ENCODE measurements at places on chromosomes 11 and 22. TPM values are rescaled to one million over a fixed set of nuclear protein-coding genes. Genes with fewer than 3 reads are reported as not detected.
A peak's percentile ranks its signal among the peaks of the same experiment; 100 is the strongest.

GRCh38 chr11:100855466-100856067 is 168.5 kb downstream of the ARHGAP42 start:
- H3K4me3 ChIP-seq = no peak overlapping the region
- DNase-seq = no peak
- no peaks in the 10 kb centered on the region for H3K27me3 ChIP-seq
- H3K36me3 ChIP-seq = no peaks in the 10 kb centered on the region

VSIG10L2 gene
- total RNA-seq = not detected

LRRC32 gene
- total RNA-seq = 0.82 TPM

GRCh38 chr11:12169822-12170221 is 59.4 kb downstream of the MICAL2 start:
- no peak overlapping the region for H3K27ac ChIP-seq
- no peaks in the 10 kb centered on the region for H3K27me3 ChIP-seq
- peaks cover 12% of the 10 kb centered on the region for H3K36me3 ChIP-seq
- peaks cover 41% of the 10 kb centered on the region for H3K4me1 ChIP-seq
- no peak for DNase-seq

GRCh38 chr22:25139062-25139461 is 60.6 kb upstream of the CRYBB3 start:
- H3K4me3 ChIP-seq = no peak overlapping the region
- H3K36me3 ChIP-seq = peaks cover 29% of the 10 kb centered on the region
- no peak overlapping the region for H3K27ac ChIP-seq

- H3K27me3 ChIP-seq = no peaks in the 10 kb centered on the region
- H3K4me3 ChIP-seq = no peak overlapping the region
- H3K36me3 ChIP-seq = no peaks in the 10 kb centered on the region
- no peak for DNase-seq
Observed at GRCh38 chr11:99277281-99277680, 256.5 kb downstream of the CNTN5 start.

DNA sequence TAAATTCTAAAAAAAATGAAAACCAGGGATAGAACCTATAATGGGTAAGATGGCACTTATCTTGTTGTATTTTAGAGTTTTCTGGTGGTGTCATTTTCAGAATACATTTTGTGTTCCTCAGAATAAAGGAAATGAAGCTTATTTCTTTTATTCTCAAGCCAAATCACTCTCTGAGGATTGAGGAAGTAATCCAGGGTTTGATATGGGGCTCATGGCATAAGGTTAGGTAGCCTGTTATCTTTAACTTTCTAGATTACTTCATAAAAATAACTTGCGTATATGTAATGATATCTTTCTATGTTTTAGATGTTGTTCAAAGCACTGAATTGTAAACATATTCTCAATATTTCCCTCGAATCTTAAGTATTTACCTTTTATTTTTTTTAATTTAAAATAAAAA is 33.5 kb downstream of the PDE3B start:
- H3K4me1 ChIP-seq = peaks cover 28% of the 10 kb centered on the region
- peaks cover 82% of the 10 kb centered on the region for H3K36me3 ChIP-seq
- H3K27me3 ChIP-seq = no peaks in the 10 kb centered on the region
- H3K27ac ChIP-seq = no peak overlapping the region

DNA sequence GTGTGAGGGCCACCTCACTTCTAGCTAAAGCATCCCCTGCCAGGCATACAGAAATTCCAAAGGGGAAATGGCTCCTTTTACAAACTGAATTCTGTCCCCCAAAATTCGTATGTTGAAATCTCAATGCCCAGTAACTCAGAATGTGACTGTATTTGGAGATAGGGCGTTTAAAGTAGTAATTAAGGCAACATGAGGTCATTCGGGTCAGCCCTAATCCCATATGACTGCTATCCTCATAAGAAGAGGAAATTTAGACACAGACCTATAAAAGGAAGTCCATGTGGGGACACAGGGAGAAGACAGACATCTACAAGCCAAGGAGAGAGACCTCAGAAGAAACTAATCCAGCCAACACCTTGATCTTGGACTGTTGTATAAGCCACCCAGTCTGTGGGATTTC is 119.1 kb downstream of the CHST1 start:
- no peak overlapping the region for H3K27ac ChIP-seq
- no peaks in the 10 kb centered on the region for H3K4me1 ChIP-seq
- DNase-seq = no peak
- no peaks in the 10 kb centered on the region for H3K36me3 ChIP-seq
- no peaks in the 10 kb centered on the region for H3K27me3 ChIP-seq

CHEK1 gene
- total RNA-seq = 81.4 TPM

RAPSN gene
- 0.50 TPM for total RNA-seq

MS4A4A gene
- total RNA-seq = not detected

- no peak overlapping the region for H3K4me3 ChIP-seq
- peaks cover 18% of the 10 kb centered on the region for H3K4me1 ChIP-seq
- no peak overlapping the region for H3K27ac ChIP-seq
- peak; percentile 63 for DNase-seq
Observed at GRCh38 chr22:20128902-20129746, 2.5 kb upstream of the ZDHHC8 start.

GRCh38 chr11:36509201-36509639 is 852 bp downstream of the TRAF6 start:
- H3K4me3 ChIP-seq = peak overlapping the region; percentile 95
- DNase-seq = peak; percentile 15
- peaks cover 13% of the 10 kb centered on the region for H3K36me3 ChIP-seq
- peaks cover 5% of the 10 kb centered on the region for H3K27me3 ChIP-seq

- DNase-seq = no peak
- H3K27ac ChIP-seq = no peak overlapping the region
- no peaks in the 10 kb centered on the region for H3K27me3 ChIP-seq
- no peaks in the 10 kb centered on the region for H3K36me3 ChIP-seq
- H3K4me3 ChIP-seq = no peak overlapping the region
Observed at GRCh38 chr11:10911907-10912306, 54.1 kb upstream of the ZBED5 start.

DNA sequence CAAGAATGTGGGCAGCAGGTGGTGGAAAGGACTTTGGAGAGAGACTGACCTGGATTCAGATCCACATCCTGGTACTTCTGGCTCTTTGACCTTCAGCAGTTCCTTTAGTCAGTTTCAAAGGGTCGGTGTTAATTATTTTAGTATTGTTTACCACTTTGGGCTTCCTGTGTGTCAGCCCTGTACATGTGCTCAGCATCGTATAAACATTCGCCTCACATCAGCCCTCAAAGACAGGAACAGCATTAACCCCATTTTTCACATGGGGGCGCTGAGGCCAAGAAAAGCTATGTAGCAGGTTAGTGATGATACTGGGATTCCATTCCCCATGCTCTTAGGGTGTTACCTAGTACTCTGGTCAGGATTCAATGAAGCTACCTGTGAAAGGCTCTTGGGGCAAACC is 72.1 kb upstream of the YWHAH start:
- peaks cover 6% of the 10 kb centered on the region for H3K4me1 ChIP-seq
- no peaks in the 10 kb centered on the region for H3K27me3 ChIP-seq
- no peak overlapping the region for H3K4me3 ChIP-seq
- no peak overlapping the region for H3K27ac ChIP-seq
- peak; percentile 17 for DNase-seq

BSX gene
- total RNA-seq = not detected

DNA sequence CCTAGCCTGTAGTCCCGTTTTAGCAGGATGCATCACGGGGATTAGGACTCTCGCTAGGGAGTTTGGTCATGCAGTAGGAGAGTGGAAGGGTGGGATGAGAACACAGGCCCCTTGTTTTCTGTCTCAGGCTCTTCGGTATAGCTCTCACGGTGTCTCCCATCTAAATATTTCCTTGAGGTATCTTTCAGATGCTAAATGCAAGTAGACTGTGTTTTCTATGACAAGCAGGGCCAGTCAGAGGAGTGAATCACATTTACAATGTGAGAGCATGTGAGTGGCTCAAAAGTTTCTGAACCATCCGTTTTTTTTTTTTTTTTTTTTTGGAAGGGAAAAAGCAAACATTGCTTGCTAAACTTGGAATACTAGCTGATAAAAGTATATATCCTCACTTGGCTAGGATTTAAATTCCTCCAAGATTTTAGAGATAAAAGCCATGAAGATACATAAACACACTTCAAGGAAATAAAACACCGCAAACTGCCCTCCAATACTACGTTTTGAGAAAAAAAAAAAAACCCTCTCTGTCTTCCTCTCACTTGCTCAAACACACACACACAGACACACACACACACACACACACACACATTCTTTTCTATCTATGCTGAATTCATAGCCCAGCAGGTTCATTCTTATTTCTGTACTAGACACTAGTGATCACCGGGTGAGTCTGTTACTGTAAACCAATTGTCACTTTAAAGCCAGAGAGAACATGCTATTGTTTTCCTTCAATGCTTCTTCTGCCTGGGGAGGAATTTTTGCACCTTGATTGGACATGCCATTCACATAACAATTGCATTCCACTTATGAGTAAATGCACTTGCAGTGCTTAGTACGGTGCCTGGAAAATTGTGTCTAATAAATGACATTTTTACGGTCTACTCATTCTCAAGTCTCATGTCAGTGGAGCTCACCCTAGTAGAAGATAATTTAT is 224.6 kb upstream of the CCDC90B start:
- H3K27me3 ChIP-seq = no peaks in the 10 kb centered on the region
- no peak overlapping the region for H3K27ac ChIP-seq
- DNase-seq = no peak
- no peaks in the 10 kb centered on the region for H3K36me3 ChIP-seq
- no peaks in the 10 kb centered on the region for H3K4me1 ChIP-seq
- H3K4me3 ChIP-seq = no peak overlapping the region

DNA sequence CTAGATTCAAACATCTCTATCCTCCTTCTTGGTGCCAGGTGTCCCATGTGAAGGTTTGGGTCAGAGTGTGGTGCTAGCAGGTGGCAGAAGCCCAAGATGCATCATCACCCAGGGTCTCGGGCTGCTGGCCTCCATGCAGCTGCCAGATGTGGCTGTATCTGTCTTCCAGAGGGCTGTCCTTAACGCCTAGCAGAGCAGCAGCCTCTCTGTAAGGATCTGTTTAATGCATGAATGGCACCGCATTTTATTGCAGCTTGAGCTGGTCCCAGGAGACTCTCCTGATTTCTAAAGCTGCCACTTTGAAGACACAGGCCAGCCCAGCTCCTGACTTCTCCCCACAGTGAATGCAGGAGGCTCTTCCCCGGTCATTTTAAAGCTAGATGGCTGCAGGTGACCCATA is 26.3 kb downstream of the SLC1A2 start:
- no peak overlapping the region for H3K4me3 ChIP-seq
- H3K27ac ChIP-seq = no peak overlapping the region
- H3K4me1 ChIP-seq = peaks cover 18% of the 10 kb centered on the region
- H3K36me3 ChIP-seq = no peaks in the 10 kb centered on the region
- DNase-seq = no peak

FIBIN gene
- total RNA-seq = not detected

DNA sequence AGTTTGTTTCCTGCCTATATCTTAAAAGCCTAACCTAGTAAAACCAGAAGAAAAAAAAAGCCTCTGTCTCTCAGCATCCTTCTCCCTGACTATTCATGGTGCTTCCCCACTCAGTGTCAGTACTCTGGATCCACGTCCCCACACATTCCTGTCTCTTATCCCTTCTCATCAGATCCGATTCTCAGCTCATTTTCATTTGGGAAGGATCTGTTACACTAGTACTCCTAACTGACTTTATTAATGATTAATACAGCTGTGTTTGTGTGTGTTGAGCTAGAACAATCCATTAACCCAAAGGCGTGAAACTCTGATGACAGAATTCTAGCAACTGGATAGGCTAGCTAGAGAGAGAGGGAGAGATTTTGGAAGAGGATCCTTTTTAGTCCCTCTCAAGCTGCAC is 1.5 kb downstream of the PRRG4 start:
- no peak for DNase-seq
- H3K4me3 ChIP-seq = peak overlapping the region; percentile 66
- peaks cover 34% of the 10 kb centered on the region for H3K27me3 ChIP-seq
- no peaks in the 10 kb centered on the region for H3K36me3 ChIP-seq
- peaks cover 8% of the 10 kb centered on the region for H3K4me1 ChIP-seq
- H3K27ac ChIP-seq = no peak overlapping the region

DNA sequence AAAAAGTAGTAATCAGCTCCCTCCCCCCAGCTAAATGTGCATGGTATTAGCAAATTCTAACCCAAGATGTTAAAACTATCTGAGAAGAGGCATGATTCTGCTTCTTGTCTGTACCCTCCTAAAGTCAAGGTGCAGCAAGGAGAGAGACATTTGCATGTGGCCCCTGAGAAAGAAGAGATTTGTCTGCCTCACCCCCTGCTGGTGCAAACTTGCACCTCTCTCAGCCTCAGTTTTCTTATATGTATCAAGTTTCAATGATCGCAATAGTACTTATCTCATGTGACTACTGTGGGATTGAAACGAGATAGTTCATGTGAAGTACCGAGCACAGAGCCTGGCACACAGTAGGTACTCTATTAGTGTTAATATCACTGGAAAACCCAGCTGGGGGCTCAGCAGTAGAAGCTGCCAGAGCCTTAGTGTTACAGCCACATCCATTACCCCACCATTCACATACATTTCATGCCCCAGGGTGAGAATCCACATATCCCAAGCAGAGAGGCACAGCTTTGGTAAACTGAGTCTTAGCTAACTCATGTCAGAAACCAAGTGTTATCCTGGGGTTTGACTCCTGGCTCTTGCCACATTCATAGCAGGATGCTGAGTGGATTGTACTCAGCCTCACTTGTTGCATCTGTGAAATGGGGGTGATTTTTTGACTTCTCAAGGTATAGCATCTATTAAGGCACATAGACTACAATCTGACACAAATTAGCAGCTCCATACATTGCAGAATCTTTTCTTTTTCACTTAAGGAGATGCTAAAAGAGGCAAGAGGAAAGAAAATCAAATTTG is 24.9 kb downstream of the CD44 start:
- H3K27me3 ChIP-seq = no peaks in the 10 kb centered on the region
- H3K4me1 ChIP-seq = peaks cover 100% of the 10 kb centered on the region
- peaks cover 83% of the 10 kb centered on the region for H3K36me3 ChIP-seq
- DNase-seq = peak; percentile 61
- peak overlapping the region; percentile 96 for H3K27ac ChIP-seq

DNA sequence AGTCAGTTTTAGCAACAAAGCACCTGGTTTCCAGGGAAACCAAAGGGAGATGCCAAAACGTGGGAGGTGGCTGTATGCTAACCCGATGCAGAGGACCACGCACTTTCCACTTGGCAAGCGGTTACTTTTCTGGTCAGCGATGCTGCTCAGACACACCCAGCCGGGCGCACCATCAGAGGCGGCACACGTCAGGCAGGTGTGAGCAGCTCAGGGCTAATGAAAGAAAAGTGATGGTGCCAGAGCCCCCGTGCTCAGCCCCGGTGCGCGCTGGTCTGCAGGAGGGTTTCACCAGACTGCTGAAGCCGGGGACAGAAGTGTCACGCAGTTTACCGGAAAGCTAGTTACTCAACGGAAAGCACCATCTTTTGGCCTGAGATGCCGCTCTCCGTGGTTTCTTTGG is 5.7 kb downstream of the LTO1 start:
- peaks cover 20% of the 10 kb centered on the region for H3K4me1 ChIP-seq
- no peaks in the 10 kb centered on the region for H3K27me3 ChIP-seq

DNA sequence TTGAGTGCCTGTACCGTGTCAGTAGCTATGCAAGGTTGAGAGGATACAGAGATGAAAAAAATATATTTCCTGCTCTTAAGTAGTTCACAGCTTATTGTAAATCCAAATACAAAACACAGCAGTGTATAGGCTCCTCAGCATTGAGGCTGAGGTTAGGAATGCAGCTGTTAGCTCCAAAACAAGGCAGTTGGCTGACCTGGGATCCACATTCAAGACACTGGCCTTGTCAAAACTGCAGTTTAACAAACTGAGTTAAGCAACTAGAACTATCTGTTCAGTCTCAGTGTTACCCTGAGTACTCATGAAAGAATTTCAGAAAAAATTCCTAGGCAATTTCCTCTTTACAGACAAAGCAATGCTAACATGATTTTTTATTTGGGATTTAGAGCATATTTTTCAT is 42.8 kb downstream of the REXO2 start:
- no peaks in the 10 kb centered on the region for H3K4me1 ChIP-seq
- H3K4me3 ChIP-seq = no peak overlapping the region
- no peak for DNase-seq
- no peaks in the 10 kb centered on the region for H3K36me3 ChIP-seq
- H3K27ac ChIP-seq = no peak overlapping the region

Data from activated CD4-positive, alpha-beta T cell treated with anti-CD3 and anti-CD28 coated beads, Interleukin-2, amount 10 ng/mL, durations not matched to agents 7 days and 5 days (primary cell).